Type B pancreatic cell (in vitro differentiated cells): ENCODE measurements at places on chromosomes 12 and 14. TPM values are rescaled to one million over a fixed set of nuclear protein-coding genes. Genes with fewer than 3 reads are reported as not detected.

- no peaks in the 10 kb centered on the region for H3K4me1 ChIP-seq
- no peak for DNase-seq
- no peak overlapping the region for H3K27ac ChIP-seq
These were observed 37.3 kb upstream of the RCOR1 start for GRCh38 chr14:102554821-102555819.

GRCh38 chr12:80189241-80189640 is 89.9 kb downstream of the OTOGL start:
- no peak overlapping the region for H3K27ac ChIP-seq
- no peak overlapping the region for H3K4me3 ChIP-seq
- no peak for DNase-seq
- no peaks in the 10 kb centered on the region for H3K36me3 ChIP-seq

DNA sequence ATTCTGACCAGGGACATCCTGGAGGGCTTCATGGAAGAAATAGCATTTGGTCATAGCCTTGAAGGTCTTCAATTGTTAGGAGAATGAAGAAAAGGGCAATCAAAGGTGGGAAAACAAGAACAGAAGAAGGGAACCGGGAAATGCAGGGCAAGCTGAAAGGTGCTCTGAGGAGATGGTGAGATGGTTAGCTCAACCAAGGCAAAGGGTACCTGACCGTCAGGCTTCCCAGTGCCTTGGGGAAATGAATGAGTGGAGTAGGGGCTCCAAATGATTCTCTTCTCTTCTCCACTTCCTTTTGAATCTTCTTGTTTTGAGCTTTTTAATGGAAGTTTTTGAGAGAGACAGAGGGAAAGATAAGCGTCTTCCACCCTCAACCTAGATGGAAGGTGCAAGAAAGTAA is 155.6 kb upstream of the PWP1 start:
- H3K4me3 ChIP-seq: no peak overlapping the region
- no peak overlapping the region for H3K27ac ChIP-seq
- no peaks in the 10 kb centered on the region for H3K27me3 ChIP-seq
- no peaks in the 10 kb centered on the region for H3K4me1 ChIP-seq
- DNase-seq: no peak
- H3K36me3 ChIP-seq: no peaks in the 10 kb centered on the region

DNA sequence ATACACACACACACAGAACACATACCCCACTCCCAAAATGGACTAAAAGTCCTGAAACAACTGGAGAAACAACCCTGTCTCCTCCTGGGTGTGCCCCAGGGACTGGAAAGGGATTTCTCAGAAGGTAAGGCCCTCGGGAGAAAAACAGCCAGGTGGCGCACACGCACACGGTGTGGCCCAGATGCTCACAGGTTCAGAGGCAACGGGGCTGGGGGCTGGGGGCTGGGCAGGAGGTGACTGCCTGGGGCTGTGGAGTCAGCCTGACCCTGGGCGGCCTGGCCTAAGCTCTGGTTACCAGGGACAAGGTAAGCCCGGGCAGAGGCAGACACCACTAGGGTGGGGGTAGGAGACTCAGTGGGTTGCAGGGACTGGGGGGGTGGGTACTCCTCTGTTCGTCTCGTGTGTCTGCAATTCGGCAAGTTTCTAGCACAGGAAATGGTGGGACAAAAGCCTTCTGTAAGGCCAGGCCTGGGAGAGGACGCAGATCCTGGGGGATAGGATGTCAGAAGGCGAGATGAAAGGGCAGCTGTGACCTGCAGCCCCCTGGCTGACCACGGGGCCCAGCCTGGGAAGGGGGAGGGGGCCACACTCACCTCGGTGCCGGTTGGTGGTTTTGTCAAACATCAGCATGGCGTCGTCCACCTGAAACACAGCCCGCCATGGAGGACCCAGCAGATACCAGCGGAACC is 10.4 kb downstream of the MSI1 start:
- peaks cover 43% of the 10 kb centered on the region for H3K4me1 ChIP-seq
- no peaks in the 10 kb centered on the region for H3K27me3 ChIP-seq
- peaks cover 23% of the 10 kb centered on the region for H3K36me3 ChIP-seq
- DNase-seq: no peak
- H3K27ac ChIP-seq: peak overlapping the region; percentile 34

DNA sequence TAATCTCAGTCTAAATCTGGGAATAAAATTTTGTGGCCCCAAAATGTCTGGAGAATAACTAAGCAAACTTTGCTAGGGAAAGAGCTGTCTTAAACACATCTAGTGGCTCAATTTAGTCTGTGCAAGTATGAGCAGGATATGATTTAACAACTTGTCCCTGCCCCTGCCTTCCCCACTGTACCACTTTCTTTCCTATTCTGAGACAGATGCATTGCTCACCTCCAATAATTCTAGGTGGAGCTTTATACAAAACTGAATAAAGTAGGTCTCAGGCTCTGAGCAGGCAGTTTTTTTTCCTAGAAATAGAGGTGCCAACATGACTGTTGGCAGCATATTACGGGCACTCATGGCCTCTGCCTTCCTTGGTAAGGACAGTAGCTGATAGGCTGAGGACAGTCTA is 412.1 kb downstream of the DAD1 start:
- no peaks in the 10 kb centered on the region for H3K4me1 ChIP-seq
- no peaks in the 10 kb centered on the region for H3K27me3 ChIP-seq
- H3K27ac ChIP-seq: no peak overlapping the region
- no peak overlapping the region for H3K4me3 ChIP-seq
- no peak for DNase-seq

DNA sequence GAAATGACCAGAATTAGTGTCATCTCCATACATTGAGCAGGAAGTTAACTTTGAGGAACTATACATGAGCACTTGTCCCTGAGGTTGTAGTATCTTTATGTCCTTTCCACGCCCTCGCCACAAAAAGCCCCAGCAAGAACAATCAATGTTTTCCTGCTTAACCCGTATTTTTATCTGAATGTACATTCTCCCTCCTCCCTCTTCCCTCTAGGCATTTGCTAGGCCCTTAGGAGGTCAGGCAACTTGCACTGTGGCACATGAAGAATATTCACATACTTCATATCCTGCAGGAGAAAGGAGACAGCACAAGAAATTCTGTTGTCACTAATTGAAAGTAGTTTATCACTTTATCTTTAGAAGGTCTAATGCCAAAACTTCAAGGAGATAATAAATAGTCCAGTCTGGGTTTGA is 18.1 kb upstream of the DUSP6 start:
- peaks cover 35% of the 10 kb centered on the region for H3K4me1 ChIP-seq
- DNase-seq: no peak
- peak overlapping the region; percentile 67 for H3K27ac ChIP-seq
- no peaks in the 10 kb centered on the region for H3K27me3 ChIP-seq

- H3K27ac ChIP-seq: peak overlapping the region; percentile 97
- H3K36me3 ChIP-seq: peaks cover 41% of the 10 kb centered on the region
- peak overlapping the region; percentile 41 for H3K4me3 ChIP-seq
- no peaks in the 10 kb centered on the region for H3K27me3 ChIP-seq
These were observed 17.5 kb downstream of the MTRFR start for GRCh38 chr12:123250471-123251383.

GRCh38 chr14:59788176-59788575 is 82.4 kb downstream of the RTN1 start:
- DNase-seq: no peak
- H3K36me3 ChIP-seq: no peaks in the 10 kb centered on the region
- no peaks in the 10 kb centered on the region for H3K27me3 ChIP-seq
- H3K4me3 ChIP-seq: no peak overlapping the region

DNA sequence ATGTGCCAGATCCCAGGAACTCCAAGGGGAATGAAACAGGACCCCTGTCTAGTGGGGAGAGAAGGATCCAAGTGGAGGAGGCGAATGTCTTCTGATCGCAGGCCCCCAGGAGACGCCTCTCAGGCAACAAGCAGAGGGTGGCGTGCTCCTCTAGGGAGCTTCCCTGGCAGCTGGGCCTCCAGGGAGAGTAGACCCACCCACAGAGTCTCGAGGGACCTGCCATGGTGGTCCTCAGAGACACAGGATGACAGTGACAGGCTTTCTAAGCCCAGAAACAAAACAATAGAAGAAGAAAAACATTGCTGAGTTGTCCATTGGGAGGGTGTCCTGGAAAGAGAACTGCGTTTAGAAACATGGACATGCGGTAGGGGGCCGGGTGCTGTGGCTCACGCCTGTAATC is 140.6 kb upstream of the MAP1LC3B2 start:
- DNase-seq: no peak
- no peaks in the 10 kb centered on the region for H3K27me3 ChIP-seq
- peaks cover 5% of the 10 kb centered on the region for H3K4me1 ChIP-seq
- no peak overlapping the region for H3K27ac ChIP-seq

GRCh38 chr14:94450722-94451090 is 1.9 kb downstream of the SERPINA11 start:
- H3K27ac ChIP-seq: no peak overlapping the region
- no peaks in the 10 kb centered on the region for H3K4me1 ChIP-seq
- no peak for DNase-seq
- no peaks in the 10 kb centered on the region for H3K36me3 ChIP-seq
- no peak overlapping the region for H3K4me3 ChIP-seq
- H3K27me3 ChIP-seq: peaks cover 65% of the 10 kb centered on the region

- H3K27me3 ChIP-seq: peaks cover 7% of the 10 kb centered on the region
- no peaks in the 10 kb centered on the region for H3K4me1 ChIP-seq
- H3K36me3 ChIP-seq: no peaks in the 10 kb centered on the region
These were observed 154.4 kb downstream of the EMP1 start for GRCh38 chr12:13350946-13351345.

GRCh38 chr14:21313512-21313911 is 33.6 kb downstream of the RPGRIP1 start:
- DNase-seq: no peak
- no peaks in the 10 kb centered on the region for H3K27me3 ChIP-seq
- H3K27ac ChIP-seq: no peak overlapping the region
- peaks cover 5% of the 10 kb centered on the region for H3K4me1 ChIP-seq
- H3K36me3 ChIP-seq: no peaks in the 10 kb centered on the region

DNA sequence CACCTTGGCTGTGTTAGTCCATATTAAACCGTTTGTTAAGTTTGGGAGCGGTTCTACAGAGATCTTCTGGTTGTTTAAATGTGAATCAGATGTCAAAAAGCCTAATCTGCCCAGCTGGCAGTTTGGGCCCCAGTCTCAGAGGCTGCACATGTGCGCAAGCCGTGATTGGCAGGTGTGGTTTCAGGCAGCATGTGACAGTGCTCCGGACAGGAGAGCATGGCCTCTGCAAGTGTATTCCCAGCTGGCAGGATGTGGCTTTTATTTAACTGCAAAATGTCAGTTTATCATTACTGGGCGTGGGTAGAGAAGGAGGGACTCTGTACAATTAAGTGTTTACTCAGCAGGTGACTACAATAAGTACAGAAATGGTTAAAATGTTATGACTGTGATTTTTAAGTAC is 77.5 kb downstream of the PELI2 start:
- H3K36me3 ChIP-seq: no peaks in the 10 kb centered on the region
- DNase-seq: no peak
- H3K27me3 ChIP-seq: no peaks in the 10 kb centered on the region
- H3K4me3 ChIP-seq: no peak overlapping the region
- H3K4me1 ChIP-seq: peaks cover 16% of the 10 kb centered on the region
- H3K27ac ChIP-seq: no peak overlapping the region

DNA sequence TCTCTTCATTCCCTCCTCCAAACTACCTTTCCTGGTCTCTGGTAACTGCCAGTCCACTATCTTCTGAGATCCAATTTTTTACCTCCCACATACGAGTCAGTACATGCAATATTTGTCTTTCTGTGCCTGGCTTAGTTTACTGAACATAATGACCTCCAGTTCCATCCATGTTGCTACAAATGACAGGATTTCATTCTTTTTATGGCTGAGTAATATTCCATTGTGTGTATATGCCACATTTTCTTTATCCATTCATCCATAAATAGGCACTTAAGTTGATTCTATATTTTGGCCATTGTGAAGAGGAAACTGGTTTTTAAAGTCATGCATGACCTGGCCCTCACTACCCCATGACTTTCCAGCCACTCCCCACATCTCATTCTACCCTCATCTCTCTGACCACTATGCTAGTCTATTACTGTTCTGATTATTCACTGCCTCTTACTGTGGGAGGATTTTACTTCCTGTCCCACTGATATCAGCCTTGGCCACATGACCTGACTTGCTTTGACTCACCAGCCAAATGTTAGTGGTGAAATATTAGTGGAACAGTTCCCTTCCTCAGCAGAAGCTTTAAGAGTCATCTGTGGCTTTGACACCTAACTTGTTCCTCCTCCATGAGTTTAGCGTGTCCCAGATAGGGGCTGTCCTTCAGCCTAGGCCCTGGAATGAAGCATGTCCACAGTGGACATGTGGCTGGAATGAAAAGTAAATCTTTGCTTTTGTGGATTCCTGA is 52.2 kb downstream of the GOLGA5 start:
- DNase-seq: no peak
- H3K27me3 ChIP-seq: no peaks in the 10 kb centered on the region
- no peak overlapping the region for H3K4me3 ChIP-seq
- peaks cover 9% of the 10 kb centered on the region for H3K36me3 ChIP-seq
- H3K27ac ChIP-seq: no peak overlapping the region

GRCh38 chr12:121570467-121571283 is 10.1 kb downstream of the KDM2B start:
- no peak for DNase-seq
- H3K4me3 ChIP-seq: no peak overlapping the region
- peaks cover 24% of the 10 kb centered on the region for H3K36me3 ChIP-seq
- peaks cover 22% of the 10 kb centered on the region for H3K4me1 ChIP-seq
- H3K27ac ChIP-seq: no peak overlapping the region

DNA sequence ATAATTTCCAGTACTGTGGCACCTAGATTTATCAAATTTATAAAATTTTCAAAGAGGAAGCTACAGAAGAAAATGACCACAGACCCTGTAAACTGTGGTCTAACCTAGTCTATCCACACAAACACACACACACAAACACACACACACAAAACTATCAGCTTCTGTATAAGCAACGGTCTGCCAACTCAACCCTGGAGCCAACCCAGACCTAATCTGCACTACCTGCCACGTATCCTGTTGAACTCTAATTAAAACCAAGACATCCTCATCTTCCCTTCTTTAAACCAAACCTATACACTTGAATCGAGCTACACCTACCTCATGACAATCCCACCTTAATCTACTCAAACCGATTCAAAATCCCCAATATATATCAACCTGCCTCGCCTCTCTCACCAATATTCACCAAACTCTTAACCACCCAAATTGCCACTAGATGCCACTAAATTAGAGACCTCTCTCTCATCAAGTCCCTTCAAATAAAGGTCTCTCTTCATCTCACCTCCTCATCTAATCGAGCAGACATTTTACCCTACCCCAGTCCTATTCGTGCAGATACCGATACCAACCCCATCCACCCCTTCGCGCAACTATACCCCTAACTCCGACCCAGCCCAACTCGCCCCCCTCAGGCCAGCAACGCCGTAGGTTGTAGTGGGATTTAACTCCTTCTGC is 808 bp downstream of the ACIN1 start:
- H3K27ac ChIP-seq: no peak overlapping the region
- peaks cover 33% of the 10 kb centered on the region for H3K36me3 ChIP-seq

- H3K4me1 ChIP-seq: peaks cover 35% of the 10 kb centered on the region
- DNase-seq: no peak
These were observed 176.6 kb downstream of the FOXN3 start for GRCh38 chr14:89240414-89240813.

AMN gene
- total RNA-seq: 18.3 and 51.7 TPM in 2 replicates

RERG gene
- 24.2 and 32.3 TPM in 2 replicates for total RNA-seq

SLC10A1 gene
- total RNA-seq: not detected in 2 replicates

HOXC12 gene
- not detected in 2 replicates for total RNA-seq

CFAP251 gene
- 2.6 and 3.3 TPM in 2 replicates for total RNA-seq

NPAS3 gene
- 3.4 and 8.7 TPM in 2 replicates for total RNA-seq
